ENCODE measurements at places on chromosomes 7 and 10.

GRCh38 chr10:93873420-93874115 is 20.2 kb upstream of the SLC35G1 start:
- no peak for DNase-seq

- no peak for DNase-seq
These were observed at the start of gene LRCH4 for GRCh38 chr7:100585511-100586265. TSS of gene LRCH4 (minus strand) at chr7:100586129. CDS start at chr7:100586100, 29 bp downstream.

- no peak for DNase-seq
These were observed 1078.1 kb downstream of the SORCS1 start for GRCh38 chr10:106086391-106086790.

DNA sequence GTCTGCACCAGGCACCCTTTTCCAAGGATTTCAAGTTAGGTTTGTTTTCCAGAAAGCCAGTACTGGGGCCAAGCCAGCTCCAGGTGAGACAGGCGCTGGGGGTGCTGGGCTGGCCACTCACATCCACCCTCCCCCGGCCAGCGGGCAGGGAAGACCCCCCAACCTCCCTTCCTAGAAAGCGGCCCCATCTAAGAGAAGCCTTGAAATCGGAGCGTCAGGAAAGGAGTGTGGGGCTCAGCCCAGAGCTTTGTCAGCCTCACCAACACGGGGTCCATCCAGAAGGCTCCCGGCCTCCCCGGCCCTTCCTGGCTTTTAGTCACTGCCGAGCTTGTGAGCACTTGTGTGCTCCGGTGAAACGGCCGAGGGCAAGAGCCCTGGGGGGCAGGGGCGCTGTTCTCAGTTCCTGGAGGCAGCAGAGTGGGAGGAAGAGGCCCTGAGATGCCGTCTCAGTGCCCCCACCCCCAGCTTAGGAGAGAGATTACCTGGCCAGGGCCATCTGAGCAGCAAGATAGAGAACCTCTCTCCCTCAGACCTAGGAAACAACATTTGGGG is 39.6 kb downstream of the PDGFA start:
- no peak for DNase-seq

DNA sequence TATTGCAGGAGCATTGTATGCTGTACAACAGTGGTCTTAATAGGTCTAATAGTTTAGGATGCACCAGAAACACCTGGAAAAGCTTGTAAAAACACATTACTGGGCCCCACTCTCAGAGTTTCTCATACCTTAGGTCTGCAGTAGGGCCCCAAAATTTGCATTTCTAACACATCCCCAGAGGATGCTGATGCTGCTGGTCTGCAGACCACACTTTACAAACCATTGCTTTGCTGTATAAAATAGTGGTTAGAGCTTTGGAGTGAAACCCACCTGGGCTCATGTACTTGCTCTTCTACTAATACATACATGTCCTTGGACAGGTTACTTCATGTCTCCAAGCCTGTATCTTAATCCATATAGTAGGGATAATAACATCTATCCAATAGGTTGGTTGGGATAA is 279.7 kb downstream of the GRM8 start:
- no peak for DNase-seq

DNA sequence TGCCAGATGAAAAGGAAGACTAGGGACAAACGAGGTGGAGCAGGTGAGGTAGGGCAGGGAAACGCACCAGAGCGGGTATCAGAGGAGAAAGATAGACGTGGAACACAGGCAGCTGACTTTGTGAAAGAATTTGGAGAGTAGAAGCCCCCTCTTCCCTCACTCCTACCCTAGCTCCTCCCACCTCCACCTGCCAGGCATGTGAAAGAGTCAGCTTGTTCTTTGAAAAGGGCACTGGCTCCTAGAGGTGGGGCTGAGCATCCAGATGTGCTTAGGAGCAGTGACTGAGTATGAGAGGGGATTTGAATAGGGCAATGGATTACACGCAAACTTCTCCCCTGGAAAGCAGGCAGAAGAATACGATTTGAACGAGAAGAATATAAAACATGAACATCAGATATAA is 174.2 kb upstream of the INHBA start:
- DNase-seq = no peak
